ENCODE measurements at places on chromosomes 4 and X.
A peak's percentile ranks its signal among the peaks of the same experiment; 100 is the strongest.

DNA sequence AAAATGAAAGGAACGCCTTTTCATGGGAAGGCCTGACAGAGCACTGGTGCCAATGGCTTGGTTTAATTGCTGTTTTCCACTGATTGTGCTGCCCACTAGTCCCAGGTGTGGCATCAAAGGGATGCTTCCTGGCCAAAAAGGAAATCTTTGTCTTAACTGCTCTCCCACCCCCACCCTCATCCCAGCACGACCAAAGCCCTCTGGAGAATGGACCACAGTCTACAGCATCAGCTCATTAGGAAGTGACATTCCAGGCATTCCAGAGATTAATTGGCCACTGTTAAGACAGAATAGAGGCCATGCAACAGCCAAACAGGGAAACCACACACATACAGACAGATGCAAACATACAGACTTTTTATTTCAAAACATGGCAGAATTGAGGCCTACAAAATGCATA lies 143.2 kb downstream of the LHFPL1 start:
- no peak for DNase-seq

DNA sequence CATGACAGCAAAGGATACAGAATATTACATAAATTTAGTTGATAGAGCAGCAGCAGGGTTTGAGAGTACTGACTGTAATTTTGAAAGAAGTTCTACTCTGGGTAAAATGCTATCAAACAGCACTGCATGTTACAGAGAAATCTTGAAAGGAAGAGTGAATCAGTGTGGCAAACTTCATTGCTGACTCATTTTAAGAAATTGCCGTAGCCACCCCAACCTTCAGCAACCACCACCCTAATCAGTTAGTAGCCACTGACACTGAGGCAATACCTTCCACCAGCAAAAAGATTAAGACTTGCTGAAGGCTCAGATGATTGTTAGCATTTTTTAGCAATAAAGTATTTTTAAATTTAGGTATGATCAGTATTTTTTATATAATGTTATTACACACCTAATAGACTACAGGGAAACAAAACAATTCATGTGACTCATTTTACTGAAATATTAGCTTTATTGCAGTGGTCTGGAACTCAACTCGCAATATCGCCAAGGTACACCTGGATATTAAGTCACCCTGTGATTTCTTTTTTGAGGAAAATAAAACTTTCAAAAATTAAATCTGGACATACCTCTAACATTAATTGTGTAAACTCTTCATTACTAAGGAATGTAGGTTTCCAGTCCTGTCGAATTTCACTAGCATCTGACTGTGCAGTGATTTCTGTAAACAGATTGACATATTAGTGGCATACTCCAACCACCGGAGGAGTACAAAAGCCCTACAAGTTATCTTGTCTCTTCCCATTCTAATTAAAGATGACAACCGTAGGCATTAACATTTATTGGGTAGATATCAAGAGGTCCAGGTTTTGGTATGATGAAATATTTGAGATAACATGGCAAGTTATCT lies 71.1 kb downstream of the CLOCK start:
- peak; percentile 47 for DNase-seq

- DNase-seq: no peak
These were observed 1.9 kb upstream of the MTTP start for GRCh38 chr4:99572527-99573240.

- DNase-seq: no peak
These were observed 1291.0 kb downstream of the ARAP2 start for GRCh38 chr4:34953145-34953799.

- DNase-seq: no peak
These were observed 591.0 kb upstream of the ATOH1 start for GRCh38 chr4:93237521-93237920.

- no peak for DNase-seq
These were observed 3.8 kb upstream of the CENPC start for GRCh38 chr4:67549123-67549522.

- no peak for DNase-seq
These were observed 229.9 kb upstream of the PITX2 start for GRCh38 chr4:110852793-110853192.

GRCh38 chr4:99845708-99846469 lies 29.3 kb downstream of the DAPP1 start:
- DNase-seq: peak; percentile 13

GRCh38 chr4:95318483-95318882 lies 230.3 kb downstream of the UNC5C start:
- no peak for DNase-seq

DNA sequence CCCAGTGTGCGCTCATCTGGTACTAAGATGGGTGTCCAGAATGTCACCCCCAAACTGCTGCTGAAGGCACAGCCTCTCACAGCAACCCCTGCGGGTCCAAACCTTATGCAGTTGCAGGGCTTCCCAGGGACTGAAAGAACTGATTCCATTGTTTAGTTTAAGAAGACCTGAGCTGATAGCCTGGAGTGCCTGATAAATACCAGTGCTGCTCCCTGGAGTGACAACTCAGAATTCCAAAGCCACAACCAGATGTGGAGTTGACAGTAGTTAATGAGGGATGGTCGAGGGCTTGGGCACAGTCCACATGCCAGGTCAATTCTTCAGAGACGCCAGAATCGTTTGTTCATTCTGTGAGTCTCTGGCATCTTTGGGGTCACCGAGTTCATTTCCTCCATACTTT lies 71.2 kb downstream of the LNX1 start:
- no peak for DNase-seq

- peak; percentile 63 for DNase-seq
These were observed at the start of gene RTL5 for GRCh38 chrX:72131317-72132294. RTL5 (minus strand) TSS chrX:72131915.

- DNase-seq: no peak
These were observed 27.1 kb upstream of the TAPT1 start for GRCh38 chr4:16253127-16253960.

- DNase-seq: no peak
These were observed 25.3 kb downstream of the GPM6B start for GRCh38 chrX:13791559-13791958.

- no peak for DNase-seq
These were observed 243.2 kb upstream of the POF1B start for GRCh38 chrX:85622635-85623034.

DNA sequence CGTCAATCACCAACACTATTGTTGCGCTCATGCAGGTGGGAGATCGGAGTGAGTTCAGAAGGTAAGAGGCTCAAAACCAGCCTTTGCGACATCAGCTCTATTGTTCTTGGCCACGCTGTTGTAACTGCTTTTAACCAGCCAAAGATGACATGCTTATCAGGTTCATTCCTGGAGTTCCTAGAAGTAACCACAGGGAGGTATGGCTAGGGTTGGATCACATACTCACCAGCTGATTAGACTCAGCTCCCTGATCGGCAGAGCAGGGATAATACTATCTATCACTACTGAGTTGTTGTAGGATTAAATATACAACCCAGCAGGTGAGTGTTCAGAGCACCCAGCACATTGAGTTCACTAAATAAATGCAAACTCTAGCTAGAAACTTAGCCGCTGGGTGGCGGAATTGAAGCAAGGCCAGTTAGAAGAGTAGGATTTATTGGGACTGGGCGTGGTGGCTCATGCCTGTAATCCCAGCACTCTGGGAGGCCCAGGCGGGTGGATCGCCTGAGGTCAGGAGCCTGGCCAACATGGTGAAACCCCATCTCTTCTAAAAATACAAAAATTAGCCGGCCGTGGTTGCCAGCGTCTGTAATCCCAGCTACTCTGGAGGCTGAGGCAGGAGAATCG lies 12.4 kb downstream of the SLC34A2 start:
- DNase-seq: no peak

- DNase-seq: no peak
These were observed 495.2 kb downstream of the PDGFC start for GRCh38 chr4:156476359-156476758.

DNA sequence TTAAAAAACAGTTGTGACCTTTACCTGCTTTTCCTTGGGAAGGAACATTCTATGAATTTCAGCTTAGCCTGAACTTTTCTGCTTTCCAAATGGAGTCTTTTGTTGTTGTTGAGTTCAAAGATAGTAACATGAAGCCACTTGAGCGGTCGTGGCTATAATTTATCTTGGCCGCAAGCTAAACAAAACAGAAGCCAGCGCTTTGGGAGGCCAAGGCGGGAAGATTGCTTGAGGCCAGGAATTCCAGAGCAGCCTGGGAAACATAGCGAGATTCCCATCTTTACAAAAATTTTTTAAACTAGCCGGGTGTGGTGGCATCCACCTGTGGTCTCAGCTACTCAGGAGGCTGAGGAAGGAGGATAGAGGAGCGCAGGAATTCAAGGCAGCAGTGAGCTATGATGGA lies 29.9 kb downstream of the TKTL1 start:
- no peak for DNase-seq

- DNase-seq: no peak
These were observed 79.8 kb upstream of the PPP1R2C start for GRCh38 chrX:42857766-42858165.

- no peak for DNase-seq
These were observed 82.1 kb upstream of the BANK1 start for GRCh38 chr4:101708293-101709039.

- no peak for DNase-seq
These were observed 3.9 kb downstream of the TMEM33 start for GRCh38 chr4:41939016-41939626.

GRCh38 chr4:133624744-133625143 lies 475.6 kb downstream of the PCDH10 start:
- DNase-seq: no peak

- no peak for DNase-seq
These were observed 312.9 kb downstream of the NAF1 start for GRCh38 chr4:162853788-162854187.

- DNase-seq: no peak
These were observed 99.5 kb downstream of the CXXC4 start for GRCh38 chr4:104395168-104395614.

DNA sequence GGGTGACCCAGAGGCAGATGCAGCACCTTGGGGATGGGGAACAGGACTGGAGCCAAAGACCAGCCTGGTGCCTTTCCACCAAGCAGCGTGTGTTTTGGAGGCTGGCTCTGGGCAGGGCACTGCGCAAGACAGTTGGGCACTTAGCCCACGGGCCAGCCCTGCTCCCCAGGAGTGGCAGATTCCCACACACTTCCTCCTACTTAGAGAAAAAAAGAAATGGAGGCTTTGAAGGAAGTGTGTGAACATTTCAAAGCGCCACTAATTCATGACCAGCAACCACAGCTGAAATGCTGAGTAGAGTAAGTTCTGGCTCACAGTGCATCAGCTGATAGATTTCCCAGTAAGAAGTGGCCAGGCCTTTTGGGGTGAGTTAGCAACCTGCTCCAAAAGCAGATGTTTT lies 54.9 kb upstream of the LGI2 start:
- no peak for DNase-seq

DNA sequence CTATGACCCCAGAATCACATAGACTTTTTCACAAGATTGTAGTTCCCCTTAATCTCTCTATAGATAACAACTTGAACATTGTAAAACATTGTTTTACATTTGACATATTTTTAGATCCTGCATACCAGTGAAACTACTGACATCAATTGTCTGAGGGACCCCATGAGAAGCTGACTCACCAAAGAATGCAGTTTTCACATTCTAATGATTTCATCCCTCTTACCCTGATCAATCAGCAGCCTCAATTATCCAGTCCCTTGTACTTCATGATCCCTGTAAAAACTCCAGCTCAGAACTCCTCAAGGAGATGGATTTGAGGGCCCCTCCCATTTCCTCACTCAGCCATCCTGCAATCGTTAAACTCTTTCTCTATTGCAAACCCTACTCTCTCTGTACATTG lies 411.0 kb upstream of the NDST3 start:
- DNase-seq: no peak

DNA sequence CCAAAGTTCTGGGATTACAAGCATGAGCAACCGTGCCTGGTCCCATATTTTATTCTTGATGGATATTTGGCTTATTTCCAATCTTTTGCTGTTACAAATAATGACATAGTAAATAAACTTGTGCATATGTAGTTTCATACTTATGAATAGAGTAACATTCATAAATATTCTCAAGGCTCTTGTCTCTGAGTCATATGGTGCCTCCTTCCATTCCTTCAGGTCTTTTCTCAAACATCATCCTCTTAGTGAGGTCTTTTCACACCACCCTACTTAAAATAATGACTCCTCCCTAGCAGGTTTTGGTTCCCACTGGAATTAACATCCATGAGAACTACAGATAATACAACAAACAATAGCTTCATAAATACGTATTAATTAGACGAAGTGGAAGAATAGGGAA lies 416.6 kb downstream of the IQCM start:
- no peak for DNase-seq

DNA sequence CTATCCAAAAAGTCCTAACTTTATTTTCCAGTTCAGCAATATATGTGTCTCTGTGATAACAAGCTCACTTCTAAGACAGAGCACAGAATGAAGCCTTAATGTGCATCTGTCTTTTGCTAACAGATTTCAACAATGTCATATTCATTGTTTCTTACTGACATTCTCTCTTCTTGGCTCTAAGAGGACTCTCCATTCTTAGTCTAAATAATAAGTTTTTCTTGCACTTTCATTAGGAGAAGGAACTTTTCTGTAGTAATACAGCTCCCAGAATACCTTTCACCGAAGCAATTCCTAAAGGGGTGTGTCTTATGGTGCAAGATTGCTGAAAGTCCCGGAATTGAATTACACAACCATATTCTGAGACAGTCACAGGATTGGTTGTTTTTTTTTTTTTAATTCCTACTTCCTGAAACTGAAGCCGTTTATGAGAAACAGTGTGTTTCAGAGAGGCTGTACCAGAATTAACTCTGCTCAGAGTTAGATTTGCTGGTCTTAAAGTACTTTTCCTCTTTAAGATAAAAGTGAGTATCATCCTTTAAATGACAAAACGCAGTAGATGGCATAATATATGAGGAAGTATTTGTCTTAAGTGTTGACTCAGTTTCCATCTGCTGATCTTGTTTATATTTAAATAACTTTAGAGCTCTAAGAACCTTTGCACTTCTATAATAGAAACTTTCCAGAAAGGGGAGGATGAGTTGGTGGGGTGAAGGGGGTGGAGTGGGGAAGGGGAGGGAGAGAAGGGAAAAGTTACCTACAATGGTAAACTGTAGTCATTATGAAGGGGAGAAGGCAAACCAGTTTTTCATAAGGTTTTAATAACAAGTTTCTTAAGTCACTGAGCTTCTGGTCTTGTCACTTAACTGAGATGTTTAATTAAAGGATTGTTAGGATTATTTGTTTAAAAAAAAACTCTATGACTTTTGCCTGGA lies at the start of gene ALPK1:
TSS of gene ALPK1 (plus strand) at position 421 of the 932 bp plus-strand sequence.
- no peak for DNase-seq

- DNase-seq: peak; percentile 34
These were observed 2.4 kb downstream of the RAP2C start for GRCh38 chrX:132216806-132217202.

GRCh38 chrX:145817331-145818185 lies at the start of gene SLITRK2:
SLITRK2 (plus strand) TSS chrX:145817829; CDS start chrX:145822426, 4,597 bp downstream.
- no peak for DNase-seq

DNA sequence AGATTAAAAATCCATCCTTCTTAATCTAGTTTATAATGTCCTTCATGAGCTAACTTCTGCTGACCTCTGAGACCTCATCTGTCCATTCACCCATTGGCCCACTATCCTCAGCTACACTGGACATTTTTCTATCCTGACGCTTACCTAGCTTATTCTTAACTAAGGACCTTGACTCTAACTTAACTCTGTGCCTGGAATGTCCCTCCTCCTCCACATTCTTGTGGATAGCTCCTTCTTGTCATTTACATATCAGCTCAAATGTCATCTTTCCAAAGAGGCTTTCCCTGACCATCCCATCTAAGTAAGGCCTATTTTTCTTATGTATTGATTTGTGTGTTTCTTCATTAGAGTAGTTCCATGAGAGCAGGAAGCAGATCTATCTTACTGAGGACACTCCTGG lies 54.7 kb downstream of the ATXN3L start:
- DNase-seq: no peak

GRCh38 chrX:17547658-17548057 lies 172.7 kb downstream of the NHS start:
- DNase-seq: no peak

All from activated CD8-positive, alpha-beta T cell treated with anti-CD3 and anti-CD28 coated beads for 36 hours (primary cell).